ENCODE measurements at places on chromosomes 2 and 18.

DNA sequence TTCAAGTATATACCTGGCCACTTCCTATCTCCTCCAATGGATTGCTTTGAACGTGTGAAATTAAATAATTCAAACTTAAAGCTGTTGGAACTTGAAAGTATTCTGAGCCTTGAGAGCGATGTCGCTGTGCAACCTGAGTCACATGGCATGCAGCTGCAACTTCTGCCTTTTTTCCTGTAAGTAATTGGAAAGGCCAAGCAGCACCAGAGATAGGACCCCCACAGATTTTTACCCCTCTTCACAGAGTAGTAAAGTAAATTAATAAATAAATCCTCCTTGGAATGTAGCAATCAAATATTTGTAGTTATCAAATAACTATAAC lies 3.2 kb upstream of the RNF149 start:
- H3K4me3 ChIP-seq = no peak overlapping the region
- H3K36me3 ChIP-seq = no peaks in the 10 kb centered on the region
- no peak for DNase-seq
- peaks cover 11% of the 10 kb centered on the region for H3K4me1 ChIP-seq

- DNase-seq = no peak
- no peaks in the 10 kb centered on the region for H3K36me3 ChIP-seq
- no peak overlapping the region for H3K27ac ChIP-seq
- no peaks in the 10 kb centered on the region for H3K27me3 ChIP-seq
- H3K4me3 ChIP-seq = no peak overlapping the region
These were observed 2.5 kb upstream of the CPO start for GRCh38 chr2:206936843-206937230.

DNA sequence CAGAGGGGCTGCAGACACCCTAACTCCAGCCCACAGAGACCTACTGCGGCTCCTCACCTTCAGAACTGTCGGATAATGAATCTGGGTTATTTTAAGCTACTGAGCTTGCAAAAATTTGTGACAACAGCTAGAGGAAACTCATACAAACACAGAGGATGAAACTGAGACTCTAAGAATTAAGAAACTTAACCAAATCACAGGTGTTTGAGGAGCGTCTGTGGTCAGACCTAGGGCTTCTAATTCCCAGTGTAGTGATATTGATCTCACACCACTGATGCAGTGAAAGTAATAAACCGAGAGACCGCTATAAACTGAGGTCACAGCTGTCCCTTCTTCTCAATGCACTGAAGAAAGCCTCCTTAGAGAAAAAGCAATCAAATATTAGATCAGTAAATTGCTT lies 110.1 kb downstream of the RGPD3 start:
- H3K4me3 ChIP-seq = no peak overlapping the region
- no peak overlapping the region for H3K27ac ChIP-seq
- no peaks in the 10 kb centered on the region for H3K27me3 ChIP-seq
- DNase-seq = no peak

DNA sequence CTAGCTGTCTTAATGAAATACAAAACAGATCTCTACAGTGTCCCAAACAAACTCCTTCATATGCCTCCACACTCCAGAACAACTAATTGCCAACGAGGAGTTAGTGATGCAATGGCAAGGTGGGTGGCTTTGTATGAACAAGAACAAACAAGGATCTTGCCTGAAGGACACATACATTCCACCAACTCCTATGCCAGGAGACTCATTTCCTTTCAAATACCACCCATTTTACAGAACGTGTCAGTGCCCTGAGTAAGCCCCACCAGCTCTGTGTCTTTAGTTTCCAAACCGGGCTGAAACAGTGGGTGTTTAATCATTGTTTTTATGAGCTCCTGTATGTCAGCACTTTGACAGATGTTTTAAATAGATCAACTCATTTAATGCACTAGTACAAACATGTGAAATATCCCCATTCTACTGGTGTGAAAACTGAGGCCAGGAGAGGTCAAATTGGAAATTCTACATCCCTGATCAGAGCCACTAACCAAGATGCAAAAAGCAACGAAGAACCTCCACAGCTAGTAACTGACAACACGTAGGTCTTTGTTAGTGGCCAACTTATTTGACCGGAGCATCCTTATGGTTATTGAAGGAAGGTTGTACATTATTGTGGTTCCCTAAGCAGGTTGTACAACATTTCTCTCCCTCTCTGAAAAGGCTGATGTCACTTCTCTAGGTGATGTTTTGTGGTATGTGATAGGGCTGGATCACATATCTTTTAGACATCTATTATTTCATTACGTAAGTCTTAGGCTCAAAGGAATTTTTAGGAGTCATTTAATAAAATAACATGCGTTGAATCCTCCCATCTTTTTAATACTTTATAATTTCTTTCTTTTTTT lies 534.9 kb upstream of the TNP1 start:
- no peaks in the 10 kb centered on the region for H3K27me3 ChIP-seq
- H3K4me1 ChIP-seq = peaks cover 5% of the 10 kb centered on the region
- no peak overlapping the region for H3K27ac ChIP-seq
- no peak for DNase-seq
- no peak overlapping the region for H3K4me3 ChIP-seq

- DNase-seq = no peak
- H3K27ac ChIP-seq = peak overlapping the region; percentile 91
- H3K4me1 ChIP-seq = peaks cover 3% of the 10 kb centered on the region
- H3K4me3 ChIP-seq = no peak overlapping the region
- H3K36me3 ChIP-seq = no peaks in the 10 kb centered on the region
These were observed 264.1 kb upstream of the FN1 start for GRCh38 chr2:215699700-215700538.

- H3K4me3 ChIP-seq = no peak overlapping the region
- peaks cover 3% of the 10 kb centered on the region for H3K4me1 ChIP-seq
- no peak for DNase-seq
These were observed 61.9 kb downstream of the EIF5B start for GRCh38 chr2:99399063-99399462.

- H3K4me3 ChIP-seq = no peak overlapping the region
- no peak overlapping the region for H3K27ac ChIP-seq
- H3K36me3 ChIP-seq = no peaks in the 10 kb centered on the region
These were observed 19.8 kb downstream of the EVX2 start for GRCh38 chr2:176063958-176064357.

DNA sequence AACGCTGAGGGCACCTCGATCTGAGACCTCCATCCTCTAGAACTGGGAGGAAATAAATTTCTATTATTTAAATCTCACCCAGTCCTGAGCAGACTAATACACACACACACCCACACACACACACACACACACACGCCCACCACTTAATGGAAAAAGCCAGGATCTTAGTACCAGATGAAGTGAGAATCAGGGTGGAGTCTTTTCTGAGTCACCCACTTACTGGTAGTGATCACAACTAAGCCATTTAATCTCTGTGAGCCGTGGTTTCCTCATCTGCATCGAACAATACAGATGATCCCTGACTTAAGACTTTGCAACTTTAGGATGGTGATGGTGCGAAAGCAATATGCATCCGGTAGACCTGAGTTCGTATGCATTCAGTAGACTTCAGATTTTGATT lies 18.6 kb downstream of the THNSL2 start:
- peaks cover 5% of the 10 kb centered on the region for H3K36me3 ChIP-seq
- peak; percentile 52 for DNase-seq
- no peak overlapping the region for H3K27ac ChIP-seq
- no peak overlapping the region for H3K4me3 ChIP-seq
- no peaks in the 10 kb centered on the region for H3K4me1 ChIP-seq

DNA sequence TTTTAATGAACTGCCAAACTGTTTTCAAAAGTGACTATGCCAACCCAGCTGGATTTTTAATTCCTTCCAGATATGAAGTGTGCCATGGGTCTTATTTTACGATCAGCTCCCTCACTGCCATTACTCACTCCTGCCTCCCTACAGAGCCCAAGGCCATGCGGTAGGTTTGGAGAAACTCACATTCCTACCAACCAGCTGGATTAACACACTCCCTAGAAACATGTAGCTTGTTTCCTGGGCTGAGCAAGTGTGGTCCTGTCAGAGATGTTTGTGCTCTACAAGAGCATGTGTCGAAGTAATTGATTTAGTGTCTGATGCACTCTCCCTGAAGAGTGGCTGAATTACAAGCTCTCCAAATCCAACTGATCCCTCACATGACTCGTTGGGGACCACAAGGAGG lies 82.5 kb downstream of the SPP2 start:
- peak; percentile 14 for DNase-seq
- no peaks in the 10 kb centered on the region for H3K36me3 ChIP-seq
- no peaks in the 10 kb centered on the region for H3K27me3 ChIP-seq
- no peak overlapping the region for H3K4me3 ChIP-seq
- H3K4me1 ChIP-seq = peaks cover 15% of the 10 kb centered on the region

- H3K27me3 ChIP-seq = no peaks in the 10 kb centered on the region
- H3K4me1 ChIP-seq = no peaks in the 10 kb centered on the region
- H3K27ac ChIP-seq = no peak overlapping the region
- H3K36me3 ChIP-seq = no peaks in the 10 kb centered on the region
These were observed 514.4 kb upstream of the RAB6C start for GRCh38 chr2:129465045-129465444.

GRCh38 chr18:60838677-60839076 lies 466.1 kb upstream of the MC4R start:
- no peak overlapping the region for H3K27ac ChIP-seq
- H3K4me1 ChIP-seq = no peaks in the 10 kb centered on the region
- no peak for DNase-seq
- no peak overlapping the region for H3K4me3 ChIP-seq
- H3K36me3 ChIP-seq = no peaks in the 10 kb centered on the region
- no peaks in the 10 kb centered on the region for H3K27me3 ChIP-seq

GRCh38 chr2:58620896-58621295 lies 379.8 kb upstream of the FANCL start:
- no peaks in the 10 kb centered on the region for H3K4me1 ChIP-seq
- no peak overlapping the region for H3K27ac ChIP-seq
- H3K4me3 ChIP-seq = no peak overlapping the region
- no peaks in the 10 kb centered on the region for H3K27me3 ChIP-seq
- DNase-seq = no peak

- no peak for DNase-seq
- no peaks in the 10 kb centered on the region for H3K36me3 ChIP-seq
- H3K4me1 ChIP-seq = no peaks in the 10 kb centered on the region
- no peaks in the 10 kb centered on the region for H3K27me3 ChIP-seq
- no peak overlapping the region for H3K27ac ChIP-seq
- no peak overlapping the region for H3K4me3 ChIP-seq
These were observed 117.6 kb upstream of the ANKRD30BL start for GRCh38 chr2:132279344-132279743.

- H3K27ac ChIP-seq = no peak overlapping the region
- no peaks in the 10 kb centered on the region for H3K4me1 ChIP-seq
- no peak for DNase-seq
- H3K36me3 ChIP-seq = no peaks in the 10 kb centered on the region
- H3K4me3 ChIP-seq = no peak overlapping the region
- no peaks in the 10 kb centered on the region for H3K27me3 ChIP-seq
These were observed 43.1 kb downstream of the COL4A3 start for GRCh38 chr2:227207573-227207972.

DNA sequence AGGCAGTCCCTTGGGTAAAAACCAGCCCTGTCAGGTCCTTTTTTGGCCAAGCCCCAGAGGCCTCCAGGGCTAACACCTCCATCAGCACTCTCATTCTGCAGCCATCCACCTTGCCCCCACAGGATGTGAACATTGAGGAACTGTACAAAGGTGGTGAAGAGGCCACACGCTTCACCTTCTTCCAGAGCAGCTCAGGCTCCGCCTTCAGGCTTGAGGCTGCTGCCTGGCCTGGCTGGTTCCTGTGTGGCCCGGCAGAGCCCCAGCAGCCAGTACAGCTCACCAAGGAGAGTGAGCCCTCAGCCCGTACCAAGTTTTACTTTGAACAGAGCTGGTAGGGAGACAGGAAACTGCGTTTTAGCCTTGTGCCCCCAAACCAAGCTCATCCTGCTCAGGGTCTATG lies 7.3 kb downstream of the IL1F10 start:
- no peaks in the 10 kb centered on the region for H3K36me3 ChIP-seq
- no peak overlapping the region for H3K27ac ChIP-seq
- no peak for DNase-seq
- H3K4me1 ChIP-seq = peaks cover 5% of the 10 kb centered on the region
- H3K4me3 ChIP-seq = no peak overlapping the region
- peaks cover 46% of the 10 kb centered on the region for H3K27me3 ChIP-seq

DNA sequence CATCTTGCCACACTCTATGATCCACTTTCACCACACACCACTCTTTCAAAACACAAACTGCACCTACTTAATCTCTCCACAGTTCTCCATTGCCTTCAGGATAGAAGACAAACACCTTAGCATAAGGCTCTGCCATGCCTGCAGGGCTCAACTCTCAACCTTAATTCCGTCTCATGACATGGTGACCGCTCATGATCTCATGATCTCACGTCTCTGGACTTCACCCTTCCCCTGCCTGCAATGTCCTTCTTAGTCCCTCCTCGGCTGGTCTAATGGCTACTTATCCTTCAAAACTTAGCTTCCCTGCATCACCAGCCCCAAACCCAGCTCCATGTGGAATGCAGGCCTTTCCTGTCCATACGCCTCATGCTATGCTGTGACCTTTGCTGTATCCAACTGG lies 85.3 kb downstream of the ACVR1 start:
- peaks cover 4% of the 10 kb centered on the region for H3K36me3 ChIP-seq
- H3K4me1 ChIP-seq = peaks cover 11% of the 10 kb centered on the region
- H3K27ac ChIP-seq = no peak overlapping the region
- H3K4me3 ChIP-seq = no peak overlapping the region
- H3K27me3 ChIP-seq = no peaks in the 10 kb centered on the region
- peak; percentile 9 for DNase-seq

DNA sequence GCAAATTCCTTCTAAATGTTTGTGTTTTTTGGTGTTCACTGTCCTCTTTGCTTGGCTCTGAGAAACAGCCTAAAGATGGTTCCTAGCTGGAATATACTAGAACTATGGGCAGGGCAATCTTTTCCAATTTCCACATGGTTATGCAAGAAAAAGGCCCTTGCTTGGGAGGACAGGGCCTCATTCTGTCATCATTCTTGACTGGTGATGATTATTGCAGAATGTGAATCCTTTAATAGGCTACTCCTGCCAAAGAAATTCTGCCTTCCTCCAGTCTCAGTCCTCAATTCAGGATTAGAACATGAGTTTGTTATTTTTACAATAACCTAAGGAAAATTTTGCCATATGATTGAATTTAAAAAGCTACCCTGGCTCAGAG lies 218.7 kb downstream of the HNMT start:
- H3K27me3 ChIP-seq = no peaks in the 10 kb centered on the region
- no peaks in the 10 kb centered on the region for H3K36me3 ChIP-seq
- no peak overlapping the region for H3K4me3 ChIP-seq
- no peak overlapping the region for H3K27ac ChIP-seq

- H3K27ac ChIP-seq = no peak overlapping the region
- H3K4me1 ChIP-seq = no peaks in the 10 kb centered on the region
- H3K36me3 ChIP-seq = no peaks in the 10 kb centered on the region
- no peaks in the 10 kb centered on the region for H3K27me3 ChIP-seq
- DNase-seq = peak; percentile 33
These were observed 1732.3 kb upstream of the PIK3C3 start for GRCh38 chr18:40222776-40223175.

DNA sequence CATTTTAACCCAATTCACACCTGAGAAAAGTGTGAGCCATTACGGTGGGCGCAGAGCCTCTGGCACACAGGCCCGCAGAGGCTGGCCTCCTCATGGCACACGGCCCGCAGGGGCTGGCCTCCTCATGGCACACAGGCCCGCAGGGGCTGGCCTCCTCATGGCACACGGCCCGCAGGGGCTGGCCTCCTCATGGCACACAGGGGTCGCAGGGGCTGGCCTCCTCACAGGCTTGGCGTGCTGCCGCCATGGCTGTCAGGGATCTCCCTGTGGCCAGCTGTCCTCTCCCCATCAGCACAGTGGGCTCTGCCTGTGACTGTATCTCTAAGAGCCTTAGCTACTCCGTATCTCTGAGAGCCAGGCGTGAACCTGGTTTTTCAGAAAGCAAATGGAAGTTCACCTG lies 24.6 kb downstream of the ANO7 start:
- no peak for DNase-seq
- peaks cover 11% of the 10 kb centered on the region for H3K27me3 ChIP-seq
- no peaks in the 10 kb centered on the region for H3K36me3 ChIP-seq
- no peak overlapping the region for H3K27ac ChIP-seq
